Fibroblast of skin of left biceps (primary cell): ENCODE measurements at places on chromosomes 12 and 14.

DNA sequence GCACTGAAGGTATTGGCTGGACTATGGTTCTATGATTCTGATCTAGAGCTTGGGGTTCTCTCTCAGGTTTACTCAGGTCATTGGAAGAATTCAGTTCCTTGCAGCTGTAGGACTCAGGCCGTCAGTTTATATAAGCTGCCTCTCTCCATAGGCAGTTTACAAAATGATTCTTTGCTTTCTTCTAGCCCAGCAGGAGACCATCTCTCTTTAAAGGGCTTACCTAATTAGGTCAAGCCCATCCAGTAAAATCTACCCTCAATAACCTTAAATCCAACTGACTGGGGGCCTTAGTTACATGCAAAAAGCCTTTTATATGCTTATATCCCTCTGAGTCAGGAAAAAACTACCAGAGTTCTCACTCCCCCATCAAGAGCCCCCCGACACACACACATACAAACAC, 80.5 kb upstream of the GARIN6 start:
- DNase-seq = no peak

DNA sequence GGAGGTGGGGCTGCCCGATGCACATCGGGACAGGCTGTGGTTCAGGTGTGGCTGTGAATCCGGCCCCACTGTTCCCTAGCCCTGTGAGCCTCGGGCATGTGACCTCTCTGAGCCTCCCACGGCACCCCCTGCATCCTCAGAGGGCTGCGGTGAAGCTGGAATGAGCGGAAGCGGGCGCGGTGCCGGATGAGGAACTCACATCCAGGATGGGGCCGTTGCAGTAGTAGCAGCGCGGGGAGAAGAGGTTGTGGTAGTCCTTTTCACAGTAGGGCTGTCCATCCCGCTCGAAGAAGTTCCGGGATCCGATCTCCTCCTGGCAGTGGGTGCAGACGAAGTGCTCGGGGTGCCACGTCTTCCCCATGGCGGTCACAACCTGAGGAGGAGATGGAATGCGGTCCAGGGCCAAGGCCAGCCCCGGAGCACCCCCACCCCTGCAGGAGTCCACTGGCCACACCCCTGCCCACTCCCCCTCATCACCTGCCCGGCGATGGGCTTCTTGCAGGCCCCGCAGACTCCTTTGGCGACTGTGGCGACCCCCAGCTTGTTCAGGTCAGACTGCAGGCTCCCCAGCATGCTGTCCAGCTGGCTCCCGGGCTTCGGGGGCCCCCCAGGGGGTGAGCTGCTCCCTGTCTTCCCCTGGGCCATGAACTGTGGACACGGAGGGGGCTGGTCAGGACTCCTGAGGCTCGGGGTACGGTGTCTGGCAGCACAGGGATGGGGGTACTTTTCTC, 13.9 kb upstream of the RPLP0 start:
- no peak for DNase-seq

- DNase-seq = no peak
Measured at GRCh38 chr12:105109465-105110212, 2.1 kb downstream of the WASHC4 start.

DNA sequence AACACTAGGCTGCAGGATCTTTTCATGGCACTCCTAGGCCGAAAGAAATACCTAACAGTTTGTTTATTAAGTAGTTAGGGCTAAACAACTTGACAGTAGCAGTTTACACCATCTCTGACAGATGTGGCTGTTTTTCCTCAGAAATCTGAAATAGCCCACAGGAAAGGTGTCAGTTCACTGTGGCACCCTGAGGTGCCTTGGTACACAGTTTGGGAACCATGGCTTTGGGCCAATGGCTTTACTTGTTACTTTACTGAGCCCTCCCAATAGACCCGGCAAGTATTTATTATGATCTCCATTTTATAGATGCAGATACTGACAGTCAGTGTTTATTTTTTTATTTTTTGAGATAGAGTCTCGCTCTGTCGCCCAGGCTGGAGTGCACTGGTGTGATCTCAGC, 69.3 kb downstream of the RBM19 start:
- DNase-seq = no peak

GRCh38 chr12:47755655-47756562, 2.8 kb downstream of the RAPGEF3 start:
- DNase-seq = no peak

- DNase-seq = no peak
Measured at GRCh38 chr12:14356147-14356546, 9.3 kb upstream of the ATF7IP start.

- DNase-seq = no peak
Measured at GRCh38 chr12:54956818-54957641, 27.5 kb downstream of the TESPA1 start.

DNA sequence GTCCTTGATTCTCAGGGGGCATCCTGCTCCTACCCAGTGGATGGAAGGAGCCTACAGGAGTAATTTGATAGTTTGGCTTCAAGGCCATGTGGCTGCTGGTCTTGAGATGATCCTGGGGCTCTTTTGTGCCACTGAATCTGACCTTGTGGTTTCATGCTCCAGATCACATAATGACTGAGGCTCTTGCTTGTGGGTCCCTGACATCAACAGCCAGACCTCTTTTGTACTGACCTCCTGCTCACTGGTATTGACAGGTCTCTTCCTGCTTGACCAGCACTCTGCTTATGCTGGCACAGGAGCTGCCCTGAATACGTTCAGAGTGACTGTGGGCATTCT, 23.2 kb upstream of the JPH4 start:
- DNase-seq = no peak

- no peak for DNase-seq
Measured at GRCh38 chr12:94265539-94265938, 117.2 kb downstream of the PLXNC1 start.

DNA sequence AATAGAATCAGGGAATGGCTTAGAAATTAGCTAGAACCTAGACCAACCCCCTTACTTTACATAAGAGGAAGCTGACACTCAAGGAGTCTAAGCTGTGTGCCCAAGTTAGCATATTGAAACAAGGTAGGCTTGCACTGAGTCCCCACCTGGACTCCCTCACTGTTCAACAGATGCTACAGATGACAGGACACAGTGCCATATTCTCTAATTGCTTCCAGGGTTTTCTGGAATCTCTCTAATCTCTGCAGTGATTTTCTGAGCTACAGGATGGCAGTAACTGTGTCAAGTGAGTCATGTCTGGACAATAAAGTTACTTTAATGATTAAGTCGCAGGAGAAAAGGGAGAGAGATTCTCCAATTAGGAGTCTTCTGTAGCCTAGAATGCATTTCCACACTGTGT, 35.8 kb downstream of the AKAP6 start:
- DNase-seq = no peak
